ENCODE measurements at places on chromosomes 1 and 21.

DNA sequence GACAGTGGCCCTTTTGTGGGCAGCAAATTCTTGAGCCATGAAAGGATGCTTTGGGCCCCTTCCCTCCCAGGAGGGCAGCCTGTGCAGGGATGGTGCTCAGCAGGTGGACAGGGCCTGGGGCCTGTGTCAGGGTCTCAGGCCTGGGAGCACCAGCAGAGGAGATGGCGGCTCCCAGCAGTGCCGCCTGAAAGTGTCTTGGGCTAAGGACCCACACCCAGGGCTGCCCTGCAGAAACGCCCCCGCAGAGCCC, 23.9 kb downstream of the FTCD start:
- no peak for DNase-seq

GRCh38 chr1:85124091-85124490, 75.8 kb upstream of the MCOLN3 start:
- no peak for DNase-seq

DNA sequence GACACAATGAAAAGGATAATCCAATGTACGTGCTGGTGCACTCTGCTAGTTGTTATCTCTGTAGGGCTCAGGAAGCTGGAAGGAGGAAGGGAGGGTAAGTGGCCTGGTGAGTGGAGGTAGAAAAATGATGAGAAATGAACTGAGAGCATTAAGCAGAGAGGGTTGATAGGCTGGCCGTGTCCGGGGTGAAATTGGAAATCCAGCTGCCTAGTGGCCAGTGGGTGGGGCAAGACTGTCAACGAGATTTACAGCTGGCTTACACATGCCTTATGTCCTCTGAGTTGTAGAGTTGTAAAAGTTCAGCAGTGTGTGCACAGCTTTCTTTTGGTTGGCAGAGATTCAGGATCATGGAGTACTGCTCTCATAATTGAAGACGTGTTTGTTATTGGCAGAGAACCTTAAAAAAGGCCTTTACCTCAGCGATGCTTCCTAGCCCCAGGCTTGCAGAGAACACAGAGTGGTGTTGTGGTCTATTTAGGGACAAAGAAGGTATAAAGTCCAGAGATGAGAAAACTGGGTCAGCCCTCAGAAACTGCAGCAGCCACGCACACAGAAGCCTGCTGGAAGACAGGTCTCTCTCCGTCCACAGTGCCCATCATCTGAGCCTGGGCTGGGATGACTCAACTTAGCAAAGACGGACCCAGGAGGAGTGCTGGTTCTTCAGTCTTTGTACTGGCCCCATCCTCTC, 132.4 kb downstream of the EDEM3 start:
- no peak for DNase-seq

DNA sequence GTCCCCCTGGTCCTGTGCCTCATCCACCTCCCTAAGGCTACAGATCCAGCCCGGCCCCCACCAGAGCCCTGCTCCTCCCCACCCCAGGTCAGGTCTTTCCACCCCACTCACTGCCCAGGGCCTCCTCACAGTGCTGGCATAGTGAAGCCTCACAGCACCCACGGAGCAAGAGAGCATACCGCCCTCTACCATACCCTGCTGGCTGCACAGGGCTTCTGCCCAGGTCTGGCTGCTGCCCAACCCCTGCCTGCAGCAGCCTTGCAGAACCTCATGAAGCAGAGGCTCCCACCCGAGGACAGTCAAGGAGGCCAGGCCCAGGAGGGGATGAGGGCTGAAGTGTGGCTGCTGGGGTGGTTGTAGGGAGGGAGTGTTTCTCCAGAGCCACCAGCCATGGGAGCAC, 19.7 kb upstream of the ARF1 start:
- DNase-seq = no peak

DNA sequence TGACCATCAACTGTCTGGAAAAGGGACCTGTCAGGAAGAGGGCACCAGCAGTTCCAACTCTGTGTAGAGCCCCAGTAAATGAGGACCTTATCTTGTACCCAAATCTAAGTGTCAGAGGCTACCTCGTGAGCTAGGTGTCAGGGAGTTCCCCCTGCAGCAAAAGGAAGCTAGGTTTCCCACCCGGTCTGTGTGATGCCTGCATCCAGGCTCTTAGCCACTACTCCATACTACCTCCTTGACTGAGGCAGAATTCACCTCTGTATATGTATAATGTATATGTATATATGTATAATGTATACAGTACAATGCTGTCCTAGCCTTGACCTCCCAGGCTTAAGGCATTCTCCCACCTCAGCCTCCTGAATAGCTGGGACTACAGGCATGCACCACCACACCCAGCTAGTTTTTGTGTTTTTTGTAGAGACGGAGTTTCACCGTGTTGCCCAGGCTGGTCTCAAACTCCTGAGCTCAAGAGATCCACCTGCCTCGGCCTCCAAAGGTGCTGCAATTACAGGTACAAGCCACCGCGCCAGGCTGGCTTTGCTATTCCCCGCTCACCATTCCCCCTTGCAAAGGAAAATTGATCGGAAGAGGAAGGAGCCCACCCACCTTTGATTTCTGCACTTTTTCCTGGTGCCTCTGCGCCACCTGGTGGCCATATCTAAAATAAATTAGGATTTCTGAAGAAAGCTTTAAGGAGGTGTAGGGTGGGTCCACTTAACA, 15.7 kb upstream of the LUZP1 start:
- peak; percentile 58 for DNase-seq
